Renal cortical epithelial cell (primary cell): ENCODE measurements at places on chromosomes 6 and 20. TPM values are rescaled to one million over a fixed set of nuclear protein-coding genes. Genes with fewer than 3 reads are reported as not detected.

- DNase-seq, result no peak
Observed at GRCh38 chr6:127868338-127868737, 32.5 kb downstream of the THEMIS start.

DNA sequence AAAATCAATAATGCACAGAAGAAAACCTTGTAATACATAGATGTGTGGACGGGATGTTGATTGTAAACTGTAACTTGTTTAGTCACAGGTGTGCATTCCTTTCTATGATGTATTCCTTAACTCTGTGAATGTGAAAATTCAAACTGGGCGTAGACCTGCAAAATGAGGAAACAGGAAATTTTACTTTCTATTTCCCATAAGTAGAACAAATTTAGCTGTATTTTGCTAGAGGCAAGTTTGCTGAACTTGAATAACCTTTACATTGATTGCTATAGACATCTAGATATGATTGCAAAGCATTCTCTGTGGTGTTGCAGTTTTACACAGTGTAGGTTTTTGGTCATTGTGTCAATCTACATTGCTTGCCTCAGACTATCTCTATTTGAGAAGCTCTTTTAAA lies 368.4 kb upstream of the MAN1A1 start:
- DNase-seq, result peak; percentile 40

Gene PHF10
- 28.3 and 48.9 TPM in 2 replicates for total RNA-seq

DNA sequence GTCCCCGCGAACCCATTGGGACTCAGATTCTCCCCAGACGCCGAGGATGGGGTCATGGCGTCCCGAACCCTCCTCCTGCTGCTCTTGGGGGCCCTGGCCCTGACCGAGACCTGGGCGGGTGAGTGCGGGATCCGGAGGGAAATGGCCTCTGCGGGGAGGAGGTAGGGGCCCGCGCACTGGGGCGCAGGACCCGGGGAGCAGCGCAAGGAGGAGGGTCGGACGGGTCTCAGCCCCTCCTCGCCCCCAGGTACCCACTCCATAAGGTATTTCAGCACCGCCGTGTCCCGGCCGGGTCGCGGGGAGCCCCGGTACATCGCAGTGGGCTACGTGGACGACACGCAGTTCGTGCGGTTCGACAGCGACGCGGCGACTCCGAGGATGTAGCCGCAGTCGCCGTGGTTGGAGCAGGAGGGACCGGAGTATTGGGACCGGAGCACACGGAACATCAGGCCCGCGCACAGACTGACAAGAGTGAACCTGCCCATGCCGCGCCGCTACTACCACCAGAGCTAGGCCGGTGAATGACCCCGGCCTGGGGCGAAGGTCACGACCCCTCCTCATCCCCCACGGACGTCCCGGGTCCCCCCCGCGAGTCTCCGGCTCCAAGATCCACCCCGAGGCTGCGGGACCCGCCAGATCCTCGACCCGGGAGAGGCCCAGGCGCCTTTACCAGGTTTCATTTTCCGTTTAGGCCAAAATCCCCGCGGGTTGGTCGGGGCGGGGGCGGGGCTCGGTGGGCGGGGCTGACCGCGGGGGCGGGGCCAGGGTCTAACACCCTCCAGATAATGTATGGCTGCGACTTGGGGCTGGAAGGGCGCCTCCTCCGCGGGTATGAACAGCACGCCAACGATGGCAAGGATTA lies 15.7 kb upstream of the HLA-A start:
- DNase-seq, result peak; percentile 26

Gene EMILIN3
- not detected in 2 replicates for total RNA-seq

- DNase-seq, result no peak
Observed at GRCh38 chr6:107490566-107491137, 735 bp downstream of the SOBP start.

DNA sequence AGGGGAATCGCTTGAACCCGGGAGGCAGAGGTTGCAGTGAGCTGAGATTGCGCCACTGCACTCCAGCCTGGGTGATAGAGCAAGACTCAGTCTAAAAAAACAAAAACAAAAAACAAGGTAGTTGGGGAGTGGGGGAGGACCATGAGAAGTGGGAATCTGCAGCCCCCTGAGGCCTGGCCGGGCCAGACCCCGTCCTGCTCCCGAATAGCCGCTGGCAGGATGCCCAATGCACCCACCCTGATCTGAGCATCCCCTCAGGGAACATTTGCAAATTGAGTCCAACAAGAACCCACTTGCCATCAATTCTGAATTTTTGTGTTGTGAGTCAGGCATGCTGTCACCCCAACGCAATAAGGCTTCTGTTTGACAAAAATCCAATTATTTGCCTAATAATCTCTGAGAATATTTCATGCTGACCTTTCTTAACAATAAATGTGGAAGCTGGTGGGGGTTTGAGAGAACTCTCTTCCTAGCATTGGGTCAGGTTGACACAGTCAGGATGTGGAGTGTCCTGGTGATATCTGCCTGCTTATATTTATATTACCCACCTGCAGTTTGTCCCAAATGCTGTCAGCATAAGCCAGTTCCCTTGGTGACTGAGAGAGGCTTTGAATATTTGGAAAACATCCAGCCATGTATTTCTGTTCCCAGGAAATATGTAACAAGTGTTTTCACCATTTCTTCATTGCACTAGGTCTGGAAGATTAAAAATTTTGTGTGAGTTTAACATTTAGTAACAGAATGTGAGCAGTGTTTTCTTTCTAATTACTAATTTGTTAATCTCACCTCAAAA lies 28.4 kb upstream of the FRMD1 start:
- no peak for DNase-seq

GRCh38 chr20:18056174-18057100 lies 1.3 kb downstream of the OVOL2 start:
- DNase-seq, result no peak

DNA sequence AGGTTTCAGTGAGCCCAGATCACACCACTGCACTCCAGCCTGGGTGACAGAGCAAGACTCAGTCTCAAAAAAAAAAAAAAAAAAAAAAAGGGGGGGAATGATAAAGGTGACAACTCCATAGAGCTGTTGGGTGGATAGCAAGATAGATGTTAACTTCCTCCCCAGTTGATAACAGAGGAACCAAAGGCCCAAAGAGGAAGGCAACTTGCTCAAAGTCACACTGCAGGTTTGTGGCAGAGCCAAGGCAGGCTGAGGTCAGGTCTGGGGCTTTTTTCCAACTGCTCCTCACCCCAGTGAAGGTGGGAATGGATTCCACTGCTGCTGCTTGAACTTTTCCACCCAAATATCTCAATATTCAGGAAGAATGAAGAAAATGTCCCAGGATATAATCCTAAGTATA lies 26.7 kb downstream of the HCK start:
- no peak for DNase-seq

GRCh38 chr6:2547355-2547754 lies 203.4 kb downstream of the MYLK4 start:
- DNase-seq, result no peak

- DNase-seq, result no peak
Observed at GRCh38 chr20:49894073-49894470, 21.3 kb downstream of the SPATA2 start.

Gene BMP6
- total RNA-seq, result 0.69 and 0.75 TPM in 2 replicates

Gene AGPAT1
- 9.9 and 30.8 TPM in 2 replicates for total RNA-seq

Gene PRR18
- total RNA-seq, result not detected in 2 replicates

DNA sequence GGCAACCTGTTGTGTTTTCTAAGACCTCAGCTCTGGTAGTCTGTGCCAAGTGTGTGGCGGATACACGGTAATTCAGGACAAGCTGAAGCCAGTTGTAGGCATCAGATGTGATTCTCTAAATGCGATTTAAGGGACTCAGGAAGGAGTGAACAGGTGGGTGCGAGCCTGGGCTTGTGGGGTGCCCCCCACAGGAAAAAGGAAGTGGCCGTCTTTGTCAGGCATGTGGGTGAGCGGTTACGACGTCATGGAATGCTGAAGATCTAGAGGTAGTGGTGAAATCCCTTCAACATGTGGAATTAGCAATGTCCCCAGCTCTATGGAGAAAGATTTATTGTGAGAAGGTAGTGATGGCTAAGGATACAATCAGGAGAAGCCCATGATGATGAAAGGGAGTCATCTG lies 95.1 kb upstream of the EXOC2 start:
- DNase-seq, result no peak

DNA sequence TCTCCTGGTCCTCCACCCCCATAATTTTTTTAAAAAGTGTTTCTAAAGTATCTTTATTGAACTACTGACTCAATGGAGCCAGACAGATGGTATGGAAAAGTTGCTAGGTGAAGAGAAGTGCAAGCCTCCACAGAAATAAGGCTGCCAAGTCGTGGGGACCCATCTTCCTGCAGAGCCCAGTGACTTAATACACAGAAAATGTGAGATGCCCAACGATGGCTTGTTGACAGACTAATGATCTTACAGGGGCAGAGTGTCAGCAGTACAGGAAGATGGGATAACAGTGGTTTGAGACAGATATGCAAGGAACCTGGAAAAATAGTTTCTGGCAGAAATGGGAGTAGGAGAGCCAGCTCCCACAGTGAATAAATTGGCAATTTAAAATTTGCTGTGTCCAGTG lies 43.3 kb downstream of the FYN start:
- no peak for DNase-seq

- no peak for DNase-seq
Observed at GRCh38 chr6:45684476-45684875, 306.7 kb upstream of the SUPT3H start.

DNA sequence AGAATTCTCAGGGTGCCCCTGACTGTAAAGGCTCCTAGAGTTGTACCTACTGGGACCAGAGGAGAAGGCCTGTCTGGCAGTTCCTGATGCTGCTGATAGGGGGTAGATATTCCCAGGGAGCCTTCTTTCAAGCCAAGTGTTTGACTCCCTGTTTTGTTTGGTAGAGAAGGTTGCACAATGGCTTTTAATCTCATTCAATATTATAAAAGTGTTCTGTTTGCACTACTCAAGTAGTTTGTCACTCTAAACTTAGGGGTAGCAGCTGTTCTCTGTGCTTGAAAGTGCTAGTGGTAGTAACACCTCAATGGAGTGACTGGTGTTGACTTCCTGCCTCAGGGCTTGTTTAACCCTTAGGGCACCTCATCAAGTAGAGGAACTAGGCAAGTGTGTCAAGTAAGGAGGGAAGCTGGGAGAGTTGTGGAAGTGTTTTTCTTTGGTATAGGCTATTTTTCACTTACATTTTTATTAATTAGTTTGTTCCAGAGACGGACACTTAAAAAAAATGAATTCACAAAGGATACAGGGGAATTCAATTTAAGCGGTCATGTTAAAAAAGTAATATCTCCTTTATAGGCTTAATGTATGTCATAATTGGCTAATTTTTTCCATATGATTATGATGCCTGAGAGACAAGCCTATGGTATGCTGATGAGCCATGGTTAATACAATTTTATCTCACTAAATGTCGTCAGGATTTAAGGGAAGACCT lies 38.1 kb downstream of the BICRAL start:
- peak; percentile 25 for DNase-seq

GRCh38 chr6:30819297-30819917 lies 64.9 kb upstream of the DDR1 start:
- DNase-seq, result no peak

Gene MUC22
- 0.15 TPM in 1 of 2 replicates, not detected in the other for total RNA-seq

Gene TRIM31
- not detected in 2 replicates for total RNA-seq

GRCh38 chr6:169185011-169185521 lies 68.6 kb downstream of the THBS2 start:
- no peak for DNase-seq

Gene SYCP2L
- 0.35 and 0.52 TPM in 2 replicates for total RNA-seq

- no peak for DNase-seq
Observed at GRCh38 chr6:47355496-47355895, 45.8 kb upstream of the TNFRSF21 start.

Gene HLA-DOA
- 0.55 and 1.6 TPM in 2 replicates for total RNA-seq

GRCh38 chr6:112044196-112044595 lies 9.7 kb upstream of the CCN6 start:
- no peak for DNase-seq

DNA sequence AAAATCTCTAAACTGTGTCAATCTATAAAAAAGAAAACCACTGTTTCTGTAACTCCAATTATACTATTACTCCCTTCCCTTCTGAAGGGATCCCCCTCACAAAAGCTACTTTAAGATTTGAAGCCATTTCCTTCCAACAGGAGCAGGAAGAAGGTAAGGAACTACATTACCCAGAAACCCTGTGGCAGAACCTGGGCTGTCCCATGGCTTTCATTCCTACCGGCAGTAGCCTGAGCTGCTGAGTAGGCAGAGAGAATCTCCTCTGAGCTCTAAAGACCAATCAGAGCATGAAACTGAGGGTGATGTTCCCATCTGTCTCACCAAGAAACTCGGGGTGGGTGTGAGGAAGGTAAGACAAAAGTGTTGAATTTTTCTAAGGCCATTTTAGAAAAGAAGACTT lies 108.0 kb upstream of the LRFN2 start:
- DNase-seq, result peak; percentile 23

DNA sequence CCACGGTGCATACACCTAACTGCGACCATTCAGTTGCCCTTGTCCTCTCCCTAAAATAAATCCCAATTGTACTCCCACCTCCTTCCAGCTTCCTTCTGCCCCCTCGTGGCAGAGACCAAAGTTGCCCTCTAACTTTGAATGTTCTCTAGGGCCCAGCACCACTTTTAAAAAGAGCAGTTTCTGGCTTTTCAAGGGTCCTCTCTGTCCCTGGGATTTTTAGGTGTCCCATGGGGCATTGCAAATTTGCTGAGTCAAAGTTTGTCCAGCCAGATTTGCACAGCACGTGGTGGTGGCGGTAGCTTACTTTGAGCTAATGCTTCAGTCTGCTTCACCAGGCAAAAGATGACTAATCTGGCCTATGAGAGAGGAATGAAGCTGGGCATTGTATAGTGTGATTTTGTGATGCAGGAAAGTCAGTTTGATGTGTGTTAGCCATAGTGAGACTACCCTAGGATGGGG lies 100.2 kb downstream of the PERP start:
- DNase-seq, result peak; percentile 50

DNA sequence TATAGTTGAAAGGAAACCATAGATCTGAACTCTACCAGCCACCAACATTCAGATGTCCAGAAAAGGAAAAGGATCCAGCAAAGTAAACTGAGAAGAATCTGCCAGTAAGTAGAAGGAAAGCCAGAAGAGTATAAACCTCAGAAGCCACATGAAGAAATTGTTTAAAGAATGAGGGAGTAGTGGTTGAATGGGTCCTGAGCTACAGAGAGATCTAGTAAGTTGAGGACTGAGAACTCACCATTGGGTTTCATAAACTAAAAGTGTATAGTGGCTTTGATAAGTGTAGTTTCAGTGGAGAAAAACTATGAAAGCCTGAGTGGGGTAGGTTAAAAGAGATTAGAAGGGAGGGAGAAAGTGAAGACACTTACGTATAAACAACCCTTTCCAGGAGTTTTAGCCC lies 32.0 kb upstream of the SUMO4 start:
- no peak for DNase-seq

Gene MYLK2
- not detected in 2 replicates for total RNA-seq

DNA sequence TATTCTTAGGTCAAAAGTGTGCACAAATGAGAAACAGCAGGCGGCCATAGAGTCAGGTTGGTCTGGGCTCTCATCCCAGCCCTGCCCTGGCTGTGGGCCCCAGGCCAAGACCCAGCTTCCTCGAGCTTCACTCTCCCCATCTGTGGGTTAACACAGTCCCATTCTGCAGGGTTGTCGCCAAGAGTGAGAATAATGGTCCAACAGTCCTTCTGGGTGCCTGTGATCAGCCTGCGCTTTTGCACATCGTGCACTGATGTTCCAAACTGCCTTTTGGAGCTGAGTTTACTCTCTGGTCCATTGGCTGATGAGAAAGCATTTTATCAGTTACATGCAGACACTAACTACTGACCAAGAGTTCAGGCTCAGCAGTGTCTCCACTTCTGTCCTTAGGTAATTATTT lies 82.6 kb downstream of the INSM1 start:
- no peak for DNase-seq

- no peak for DNase-seq
Observed at GRCh38 chr6:159894991-159895390, 4.2 kb downstream of the MAS1 start.
